ENCODE measurements at places on chromosomes 3 and 15.
A peak's percentile ranks its signal among the peaks of the same experiment; 100 is the strongest.

GRCh38 chr3:188400494-188401243, 246.7 kb downstream of the LPP start:
- DNase-seq = no peak

GRCh38 chr3:65597952-65598413, 440.7 kb downstream of the MAGI1 start:
- peak; percentile 62 for DNase-seq

GRCh38 chr3:4720316-4721075, 227.3 kb downstream of the ITPR1 start:
- no peak for DNase-seq

DNA sequence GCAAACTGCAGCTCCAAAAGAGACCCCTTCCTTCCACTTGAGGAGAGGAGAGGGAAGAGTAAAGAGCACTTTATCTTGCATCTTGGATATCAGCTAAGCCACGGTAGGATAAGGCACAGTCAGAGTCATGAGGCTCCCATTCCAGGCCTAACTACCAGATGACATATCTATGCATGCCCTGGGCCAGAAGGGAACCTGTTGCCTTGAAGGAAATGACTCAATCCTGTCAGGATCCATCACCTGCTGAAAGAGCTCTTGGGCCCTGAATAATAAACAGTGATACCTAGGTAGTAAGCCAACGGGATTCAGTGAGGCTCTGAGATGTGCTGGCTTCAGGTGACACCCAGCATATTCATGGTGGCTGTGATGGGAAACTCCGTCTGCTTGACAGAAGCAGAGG, 118.5 kb upstream of the EPHA3 start:
- DNase-seq = no peak

DNA sequence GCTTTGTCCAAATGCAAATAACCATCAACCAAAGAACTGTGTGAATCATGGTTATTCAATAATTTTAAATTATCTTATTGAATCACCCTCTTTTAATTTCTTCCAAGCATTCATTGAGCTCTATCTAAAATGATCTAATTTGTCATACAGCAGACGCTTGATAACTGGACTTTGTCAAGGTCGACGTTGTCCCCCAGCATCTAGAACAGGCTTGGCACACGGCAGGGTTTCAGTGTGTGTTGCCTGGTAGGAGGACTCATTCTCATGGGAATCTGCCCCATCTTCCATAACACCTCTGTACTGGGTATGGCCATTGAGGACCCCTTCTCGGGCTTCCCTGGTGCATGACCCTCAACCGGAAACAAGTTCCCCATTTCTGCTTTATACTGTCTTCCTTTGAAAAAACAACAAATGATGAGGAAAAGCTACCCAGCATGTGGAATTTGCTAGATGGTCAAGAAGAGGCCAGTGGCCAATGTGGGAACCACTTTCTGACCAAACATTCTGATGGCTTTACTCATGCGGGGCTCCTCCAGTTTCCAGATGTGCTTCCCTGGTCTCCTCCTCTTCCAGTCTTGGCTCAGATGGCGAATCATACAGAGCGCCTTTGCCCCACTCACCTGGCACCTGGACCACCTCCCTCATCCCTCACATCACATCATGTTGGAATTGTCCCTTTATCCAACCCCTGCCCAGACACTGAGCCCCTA, 41.7 kb upstream of the SEC22A start:
- DNase-seq = no peak

DNA sequence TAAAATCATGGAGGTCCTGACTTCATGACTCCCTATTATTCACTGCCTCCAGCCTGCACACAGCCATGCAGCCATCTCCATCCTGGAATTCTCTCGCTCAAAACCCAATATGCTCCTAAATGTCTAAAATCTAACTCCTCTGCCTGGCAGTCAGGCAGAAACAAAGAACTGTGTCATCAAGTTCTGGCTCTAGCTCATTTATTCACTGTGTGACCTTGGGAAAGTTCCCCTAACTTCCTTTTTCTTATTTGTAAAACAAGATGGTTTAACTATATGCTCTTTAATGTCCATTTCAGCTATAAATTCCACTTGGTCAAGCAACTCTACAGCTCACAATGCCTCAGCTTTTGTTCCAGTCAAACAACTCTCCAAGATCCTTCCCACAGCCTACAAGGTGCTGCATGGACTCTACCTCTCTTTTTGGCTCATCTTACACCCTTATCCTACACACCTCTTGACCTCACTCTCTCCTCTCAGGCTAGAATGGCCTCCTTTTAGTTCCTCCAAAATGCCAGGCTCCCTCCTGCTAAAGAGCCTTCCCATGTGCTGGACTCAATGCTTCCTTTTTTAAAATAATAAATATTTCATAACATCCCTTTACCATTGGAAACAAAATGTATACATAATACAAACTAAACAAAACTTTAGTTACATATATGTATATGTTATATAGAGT, 16.4 kb downstream of the PIK3CB start:
- DNase-seq = no peak

- DNase-seq = no peak
Measured at GRCh38 chr3:194617143-194617671, 16.0 kb downstream of the TMEM44 start.

GRCh38 chr15:78749831-78750230, 61.4 kb downstream of the ADAMTS7 start:
- peak; percentile 35 for DNase-seq

DNA sequence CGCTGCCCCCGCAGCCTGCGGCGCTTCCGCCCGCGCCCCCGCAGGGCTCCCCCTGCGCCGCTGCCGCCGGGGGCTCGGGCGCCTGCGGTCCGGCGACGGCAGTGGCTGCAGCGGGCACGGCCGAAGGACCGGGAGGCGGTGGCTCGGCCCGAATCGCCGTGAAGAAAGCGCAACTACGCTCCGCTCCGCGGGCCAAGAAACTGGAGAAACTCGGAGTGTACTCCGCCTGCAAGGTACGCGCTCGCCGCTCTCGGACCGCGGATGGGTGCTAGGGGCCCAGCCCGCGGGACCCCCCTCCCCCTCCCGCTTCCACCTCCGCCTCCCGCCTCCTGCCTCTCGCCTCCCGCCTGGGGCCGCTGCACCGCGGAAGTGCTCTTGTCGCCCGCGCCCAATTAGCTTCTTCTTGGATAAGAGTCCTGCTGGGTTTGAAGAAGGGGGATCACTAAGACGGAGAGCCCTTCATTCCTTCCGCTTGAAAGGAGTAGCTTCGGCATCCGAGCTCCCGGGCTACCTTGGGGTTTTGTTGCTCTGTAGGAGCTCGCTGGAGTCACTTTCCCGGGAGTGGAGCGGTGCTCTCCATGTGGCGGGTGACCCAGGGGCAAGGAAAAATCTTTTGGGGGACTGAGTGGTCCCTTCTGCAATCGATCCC, 426 bp downstream of the KAT2B start:
- no peak for DNase-seq

DNA sequence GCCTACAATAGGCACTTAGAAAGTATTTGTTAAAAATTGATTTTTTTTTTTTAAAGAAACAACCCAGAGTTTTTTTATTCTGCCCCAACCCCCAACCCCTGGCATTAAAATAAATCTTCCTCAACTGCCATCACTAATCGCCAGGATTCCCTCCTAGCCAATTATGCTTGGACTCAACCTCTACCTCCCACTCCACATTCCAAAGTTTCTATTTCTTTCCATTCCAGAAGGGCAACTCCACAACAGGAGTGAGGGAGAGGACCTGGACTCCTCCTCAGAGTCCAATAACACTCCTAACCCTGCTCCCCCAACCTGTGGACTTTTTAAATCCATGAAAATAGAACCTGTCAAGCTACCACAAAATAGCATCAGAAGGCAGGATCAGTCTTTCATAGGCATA, 99.4 kb downstream of the ADAMTS9 start:
- no peak for DNase-seq

DNA sequence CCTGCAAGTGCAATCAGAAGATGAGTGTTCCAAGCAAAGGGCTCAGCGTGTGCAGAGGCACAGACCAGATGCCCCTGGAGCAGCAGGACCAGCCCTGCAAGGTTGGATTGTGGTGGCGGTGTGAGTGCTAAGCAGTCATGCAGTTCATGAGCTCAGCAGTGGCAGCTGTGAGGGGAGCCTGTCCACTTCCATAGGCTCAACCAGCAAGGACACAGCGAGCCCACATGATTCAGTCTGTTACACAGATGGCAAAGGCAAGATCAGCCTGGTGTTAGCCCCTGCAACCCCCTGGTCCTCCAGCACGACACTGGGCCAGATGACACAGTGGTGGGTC, 95.9 kb upstream of the PRR23E start:
- no peak for DNase-seq

- no peak for DNase-seq
Measured at GRCh38 chr3:105013657-105014056, 353.1 kb upstream of the ALCAM start.

- no peak for DNase-seq
Measured at GRCh38 chr15:83733691-83734090, 79.8 kb downstream of the ADAMTSL3 start.

DNA sequence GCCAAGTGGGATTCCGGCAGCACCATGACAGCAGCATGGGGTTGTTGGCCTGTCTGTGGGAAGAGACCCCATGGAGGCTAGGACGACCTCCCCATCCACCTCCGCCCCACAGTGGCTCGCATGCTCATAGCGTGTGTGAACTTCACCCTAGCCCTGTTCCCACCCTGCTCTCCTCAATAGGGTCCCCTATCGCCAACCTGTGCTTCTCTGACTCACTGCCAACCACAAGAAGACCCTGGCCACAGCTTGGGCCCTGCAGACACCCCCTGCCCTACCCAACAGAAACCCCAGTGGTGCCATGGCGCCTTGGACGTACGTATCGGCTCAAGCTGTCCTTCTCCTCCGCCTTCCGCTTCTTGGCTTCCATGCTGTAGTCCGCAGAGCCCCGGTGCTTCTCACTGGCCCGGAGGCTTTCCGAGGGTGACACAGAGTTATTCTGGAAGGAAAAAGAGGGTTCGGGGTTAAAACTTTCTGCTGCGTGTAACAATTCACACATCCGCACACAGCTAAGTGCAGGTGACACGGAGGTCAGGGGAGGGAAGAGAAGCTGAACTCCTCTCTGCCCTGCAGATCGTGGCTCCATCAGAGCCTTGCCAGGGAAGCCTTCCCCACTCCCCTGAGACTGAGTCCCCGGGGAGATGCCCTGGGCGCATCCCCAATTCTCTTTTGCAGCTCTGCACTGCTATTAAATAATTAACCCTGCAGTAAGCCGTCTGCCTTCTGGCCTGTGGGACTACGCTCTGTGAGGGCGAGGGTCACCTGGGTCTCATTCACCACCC, 37.3 kb downstream of the TLE3 start:
- no peak for DNase-seq

- DNase-seq = no peak
Measured at GRCh38 chr3:27532426-27533260, 48.5 kb upstream of the SLC4A7 start.

DNA sequence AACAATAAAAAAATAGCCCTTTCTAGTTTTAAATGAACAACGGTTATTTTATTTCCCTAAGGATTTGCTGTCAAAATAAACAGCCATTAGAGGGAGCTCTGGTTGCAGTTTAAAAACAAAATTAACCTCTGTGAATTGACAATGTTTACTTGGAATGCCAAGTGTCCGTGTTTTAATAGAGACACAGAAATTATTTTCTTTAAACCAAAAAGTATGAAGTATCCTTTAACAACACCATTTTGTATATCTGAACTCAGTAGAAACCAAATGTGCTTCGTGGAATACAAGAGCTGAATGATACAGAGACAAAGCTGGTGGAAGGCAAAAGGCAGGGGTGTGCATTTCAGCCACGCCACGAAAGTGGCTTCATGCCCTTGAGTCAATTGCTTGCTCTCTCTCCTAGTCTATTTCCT, 74.4 kb downstream of the MOBP start:
- DNase-seq = no peak

DNA sequence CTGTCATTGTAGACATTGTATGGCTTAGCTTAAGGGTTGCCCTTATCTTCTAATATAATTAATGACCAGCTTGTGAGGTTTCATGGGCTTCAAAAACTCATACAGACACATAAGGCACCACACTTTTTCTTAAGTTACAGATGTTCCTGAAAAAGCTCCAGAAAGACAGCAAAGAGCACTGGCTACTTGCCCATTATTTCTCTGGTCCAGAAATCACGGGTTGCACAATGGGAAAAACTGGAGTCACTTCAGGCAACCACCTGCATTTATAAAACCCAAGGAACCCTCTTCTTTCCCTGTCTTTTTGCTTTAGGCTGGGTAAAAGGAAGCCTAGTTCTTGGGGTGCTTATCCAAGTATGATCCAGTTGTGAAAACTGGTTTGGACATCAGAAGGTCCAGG, 2.3 kb upstream of the COL6A6 start:
- no peak for DNase-seq

DNA sequence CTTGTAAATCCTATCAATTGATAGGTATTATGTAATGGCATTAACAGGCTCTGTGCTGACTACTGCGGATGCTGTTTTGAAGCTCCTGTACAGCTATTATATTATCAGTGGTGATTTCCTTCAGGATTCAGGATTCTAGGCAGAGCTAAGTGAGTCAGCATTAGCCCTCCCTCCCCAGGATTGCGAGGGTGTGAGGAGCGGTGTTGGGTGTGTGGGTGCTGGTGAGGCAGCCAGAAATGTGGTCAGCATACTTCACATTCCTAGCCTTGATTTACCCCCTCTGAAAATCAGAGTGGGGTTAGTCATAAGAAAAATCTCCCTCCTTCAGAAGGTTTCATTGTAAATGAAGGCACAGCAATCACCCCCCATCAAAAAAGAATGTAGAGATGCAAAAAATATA, 72.5 kb downstream of the SNTN start:
- DNase-seq = peak; percentile 50

- no peak for DNase-seq
Measured at GRCh38 chr3:54304877-54305276, 182.5 kb downstream of the CACNA2D3 start.

DNA sequence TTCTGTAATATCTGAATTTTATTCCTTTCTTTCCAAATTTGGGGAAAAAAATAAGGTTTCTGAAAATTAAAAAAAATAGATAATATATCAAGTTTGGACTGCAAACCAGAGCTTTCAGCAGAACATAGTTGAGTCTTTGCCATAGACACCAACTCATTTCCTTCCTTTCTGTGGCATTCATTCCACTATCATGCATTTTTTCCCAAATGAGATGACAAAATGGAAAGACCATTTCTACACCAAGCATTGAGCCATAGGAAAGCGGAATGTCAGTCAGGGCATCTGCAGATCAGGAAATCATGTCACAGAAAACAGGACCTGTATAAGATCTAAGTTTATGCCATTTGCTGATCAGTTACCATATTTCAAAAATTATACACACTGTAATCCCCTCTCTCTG, 333.3 kb upstream of the THBS1 start:
- DNase-seq = no peak

GRCh38 chr3:25420147-25420546, 7.9 kb upstream of the RARB start:
- DNase-seq = no peak

- DNase-seq = no peak
Measured at GRCh38 chr15:100734586-100734985, 132.2 kb downstream of the ASB7 start.

All from H1 (cell line).